ENCODE measurements at places on chromosomes 11 and 22.

- DNase-seq: no peak
Measured at GRCh38 chr11:75588051-75588481, 26.0 kb downstream of the SERPINH1 start.

- no peak for DNase-seq
Measured at GRCh38 chr22:25045159-25045558, 92.6 kb downstream of the KIAA1671 start.

DNA sequence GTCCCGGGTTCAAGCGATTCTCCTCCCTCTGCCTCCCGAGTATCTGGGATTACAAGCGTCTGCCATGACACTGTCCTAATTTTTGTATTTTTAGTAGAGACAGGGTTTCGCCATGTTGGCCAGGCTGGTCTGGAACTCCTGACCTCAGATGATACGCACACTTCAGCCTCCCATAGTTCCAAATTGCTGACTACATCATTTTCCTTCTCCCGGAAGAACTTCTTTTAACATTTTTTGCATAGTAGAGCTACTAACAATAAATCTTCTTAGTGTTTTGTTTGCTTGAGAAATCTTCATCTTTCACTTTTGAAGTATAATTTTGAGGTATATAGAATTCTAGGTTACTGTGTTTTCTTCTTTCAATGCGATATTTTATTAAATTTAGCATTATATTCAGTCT is 1415.1 kb upstream of the RAG2 start:
- DNase-seq: no peak

DNA sequence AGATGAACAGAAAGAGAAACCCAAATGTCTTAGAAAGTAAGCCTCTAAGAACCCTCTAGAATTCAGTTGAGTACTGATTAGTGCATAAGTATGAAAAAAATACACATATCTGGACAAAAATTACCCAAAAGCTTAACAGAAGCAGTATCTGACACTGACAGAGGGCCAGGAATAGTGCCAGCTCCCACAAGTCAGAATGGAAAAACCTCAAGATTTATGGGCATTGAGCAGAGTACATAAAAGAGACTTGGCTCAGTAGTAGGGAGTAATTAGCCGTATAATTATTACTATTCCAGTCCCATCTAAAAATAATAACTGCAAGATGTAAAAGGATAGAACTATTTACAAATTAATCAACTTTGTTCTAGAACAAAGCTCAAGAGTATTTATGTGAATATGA is 834.5 kb downstream of the FAM181B start:
- no peak for DNase-seq

DNA sequence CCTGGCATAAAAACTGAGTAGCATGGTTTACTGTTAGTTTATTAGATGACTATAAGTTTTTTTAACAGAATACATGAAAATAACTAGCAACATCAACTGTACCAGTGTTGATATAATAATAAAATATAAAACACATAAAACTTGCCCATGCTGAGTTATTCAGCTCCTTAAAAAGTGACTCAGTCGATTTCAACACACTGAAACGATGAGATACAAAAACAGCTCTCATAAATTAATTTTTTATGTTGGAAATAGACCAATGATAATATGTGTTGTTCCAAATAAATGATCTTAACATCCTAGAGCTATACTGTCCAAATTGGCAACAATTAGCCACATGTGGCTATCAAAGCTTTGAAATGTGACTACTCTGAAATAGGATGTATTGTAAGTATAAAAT is 15.9 kb downstream of the PDGFD start:
- peak; percentile 84 for DNase-seq

- DNase-seq: no peak
Measured at GRCh38 chr11:73753938-73754337, 6.9 kb downstream of the RAB6A start.

GRCh38 chr11:102882389-102883024 is 7.7 kb upstream of the MMP12 start:
- DNase-seq: peak; percentile 83

All from fibroblast of gingiva (primary cell).